ENCODE measurements at places on chromosomes 5 and 9.
A peak's percentile ranks its signal among the peaks of the same experiment; 100 is the strongest.

- DNase-seq = no peak
Observed at GRCh38 chr9:89743573-89744254, 138.9 kb downstream of the GADD45G start.

- DNase-seq = no peak
Observed at GRCh38 chr9:106929471-106930177, 66.7 kb downstream of the ZNF462 start.

- DNase-seq = no peak
Observed at GRCh38 chr9:19496321-19497050, 87.7 kb downstream of the ACER2 start.

- no peak for DNase-seq
Observed at GRCh38 chr5:141701360-141702119, 19.5 kb upstream of the ARAP3 start.

DNA sequence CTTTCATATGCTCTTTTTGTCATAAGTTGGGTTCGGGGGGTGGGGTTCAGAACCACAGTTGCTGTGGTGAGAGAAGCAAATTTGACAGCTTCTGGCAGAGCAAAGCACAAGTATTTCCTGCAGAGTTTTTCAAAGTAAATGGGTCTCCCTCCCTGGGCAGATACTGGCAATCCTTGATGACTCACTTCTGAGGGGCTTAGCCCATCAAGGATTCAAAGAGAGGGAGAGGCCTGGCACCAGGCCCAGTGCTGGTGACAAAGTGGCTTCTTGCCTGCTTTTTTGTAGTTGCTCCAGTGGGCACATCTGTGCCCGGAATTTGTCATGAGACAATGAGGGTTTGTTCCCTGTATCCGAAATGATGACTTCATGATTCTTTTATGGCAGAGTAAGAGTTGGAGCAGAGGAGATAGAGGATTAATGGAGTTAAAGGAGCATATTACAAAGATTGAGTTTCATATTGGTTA is 46.6 kb upstream of the TNC start:
- no peak for DNase-seq

GRCh38 chr9:77916820-77917219 is 114.8 kb downstream of the GNAQ start:
- DNase-seq = no peak

DNA sequence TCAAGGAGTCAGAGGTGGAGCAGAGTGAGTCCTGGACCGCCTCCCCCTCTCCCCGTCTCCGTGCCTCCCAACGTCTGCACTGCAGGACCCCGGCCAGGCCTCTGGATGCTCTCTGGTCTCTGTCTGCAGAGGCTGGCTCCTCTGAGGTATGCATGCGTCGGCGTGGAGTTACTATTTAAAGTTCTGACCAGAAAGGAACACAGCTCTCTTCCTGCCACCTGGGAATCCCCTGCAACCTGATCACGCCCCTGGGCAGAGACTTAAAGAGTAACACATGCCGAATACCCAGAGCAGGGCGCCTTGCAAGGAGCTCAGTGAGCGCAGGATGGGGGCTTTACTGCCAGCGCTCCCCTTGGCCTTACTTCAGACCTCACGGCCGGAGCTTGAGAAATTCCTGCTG is 16.0 kb downstream of the ANXA6 start:
- no peak for DNase-seq

DNA sequence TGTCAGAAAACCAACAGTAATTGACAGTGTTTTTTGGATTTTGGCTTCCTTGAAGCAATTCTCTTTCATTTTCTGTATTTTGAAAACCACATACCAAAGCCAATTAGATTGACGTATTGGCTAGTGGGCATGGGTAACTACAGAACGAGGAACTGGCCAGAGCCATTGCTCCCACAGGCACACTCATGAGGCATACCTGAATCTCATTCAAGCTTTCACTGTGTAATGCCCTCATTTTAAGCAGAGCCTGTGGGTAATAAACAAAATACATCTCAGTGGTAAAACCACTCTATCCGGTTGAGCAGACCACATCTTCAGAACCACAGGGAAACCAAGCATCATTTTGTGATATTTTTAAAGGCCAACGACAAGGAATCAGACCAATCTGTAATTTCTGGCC is 394.1 kb downstream of the ZNF608 start:
- DNase-seq = no peak

- no peak for DNase-seq
Observed at GRCh38 chr5:127683008-127683407, 20.2 kb upstream of the CCDC192 start.

- no peak for DNase-seq
Observed at GRCh38 chr9:23686257-23686656, 139.8 kb downstream of the ELAVL2 start.

DNA sequence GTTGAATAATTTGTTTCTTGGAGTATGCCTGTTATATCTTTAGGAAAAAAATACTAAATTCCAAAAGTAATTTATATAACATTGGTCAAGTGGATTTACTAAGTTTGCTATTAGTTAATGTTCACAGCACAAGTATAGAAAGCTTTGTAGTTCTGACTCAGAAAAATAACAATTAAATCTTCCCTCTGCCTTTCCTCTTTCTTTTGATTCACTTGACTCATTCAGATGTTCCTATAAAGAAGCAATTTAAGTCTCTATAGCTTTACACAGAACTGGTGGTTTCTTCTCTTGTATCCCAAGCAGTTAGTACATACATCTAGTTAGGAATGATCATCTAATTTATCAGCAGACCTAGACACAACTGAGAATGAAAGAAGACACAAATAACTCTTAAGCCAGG is 4.5 kb upstream of the CDC42SE2 start:
- no peak for DNase-seq

GRCh38 chr5:172002310-172002709 is 4.1 kb downstream of the FBXW11 start:
- DNase-seq = no peak

DNA sequence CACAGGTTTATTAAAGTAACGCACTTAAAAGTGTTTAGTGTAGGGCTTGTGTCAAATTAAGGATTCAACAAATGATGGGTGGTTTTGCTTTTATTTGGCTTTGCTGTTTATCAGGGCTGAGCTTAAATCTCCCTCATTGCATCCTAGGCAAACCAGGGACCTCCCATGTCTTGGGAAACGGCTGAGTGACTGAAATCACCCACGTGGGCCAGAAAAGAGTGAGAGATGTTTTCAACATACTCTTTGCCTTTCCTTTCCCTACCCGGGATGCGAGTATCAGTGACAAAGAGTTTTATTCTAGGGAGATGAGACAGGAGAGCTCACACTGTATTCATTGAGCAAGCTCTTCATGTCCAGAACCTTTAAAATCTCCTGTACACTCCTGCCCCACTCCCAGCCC is 23.3 kb downstream of the KCNMB1 start:
- no peak for DNase-seq

- DNase-seq = no peak
Observed at GRCh38 chr5:61256474-61256873, 75.6 kb upstream of the ZSWIM6 start.

GRCh38 chr9:98540476-98540875 is 168.3 kb downstream of the GABBR2 start:
- no peak for DNase-seq

DNA sequence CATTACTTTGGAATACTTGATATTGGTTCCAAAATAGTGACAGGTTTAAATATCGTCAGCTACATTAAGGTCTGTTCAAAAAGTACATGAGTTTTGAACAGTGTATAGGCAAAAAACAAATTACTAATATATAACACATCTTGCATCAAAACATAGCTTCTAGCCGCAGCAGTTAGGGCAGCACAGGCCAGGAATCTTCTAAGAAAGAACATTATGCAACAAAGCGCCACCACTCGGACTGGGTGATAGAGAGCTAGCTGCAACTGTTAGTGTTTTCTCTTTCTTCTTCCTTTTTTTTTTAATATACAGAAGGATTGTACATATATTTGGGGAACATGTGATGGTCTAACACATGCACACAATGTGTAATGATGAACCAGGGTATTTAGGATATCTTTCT is 504.5 kb downstream of the NR2F1-AS1 start:
- no peak for DNase-seq

- DNase-seq = no peak
Observed at GRCh38 chr5:137072361-137073115, 426.6 kb downstream of the SPOCK1 start.

- no peak for DNase-seq
Observed at GRCh38 chr9:88503845-88504764, 30.9 kb upstream of the NXNL2 start.

- peak; percentile 83 for DNase-seq
Observed at GRCh38 chr5:142644640-142645361, 41.1 kb downstream of the FGF1 start.

DNA sequence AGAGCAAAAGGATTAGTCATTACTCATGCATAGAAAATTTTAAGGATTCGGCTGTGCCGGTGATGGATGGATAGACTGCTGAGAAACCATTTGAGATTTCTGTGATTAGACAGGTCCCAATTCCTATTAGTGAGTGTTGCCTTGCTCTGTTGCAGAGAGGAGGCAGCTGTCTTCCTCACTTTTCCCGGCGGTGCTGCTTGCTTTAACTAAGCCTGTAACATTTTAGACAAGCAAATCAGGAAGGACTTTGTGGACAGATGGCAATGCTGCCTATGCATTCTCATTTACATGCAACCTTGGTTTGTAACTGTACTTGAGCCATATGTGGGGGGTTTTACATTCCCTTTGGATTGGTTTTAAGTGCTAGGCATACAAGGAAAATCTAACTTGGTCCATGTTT is 1176.3 kb downstream of the CDH18 start:
- DNase-seq = no peak

DNA sequence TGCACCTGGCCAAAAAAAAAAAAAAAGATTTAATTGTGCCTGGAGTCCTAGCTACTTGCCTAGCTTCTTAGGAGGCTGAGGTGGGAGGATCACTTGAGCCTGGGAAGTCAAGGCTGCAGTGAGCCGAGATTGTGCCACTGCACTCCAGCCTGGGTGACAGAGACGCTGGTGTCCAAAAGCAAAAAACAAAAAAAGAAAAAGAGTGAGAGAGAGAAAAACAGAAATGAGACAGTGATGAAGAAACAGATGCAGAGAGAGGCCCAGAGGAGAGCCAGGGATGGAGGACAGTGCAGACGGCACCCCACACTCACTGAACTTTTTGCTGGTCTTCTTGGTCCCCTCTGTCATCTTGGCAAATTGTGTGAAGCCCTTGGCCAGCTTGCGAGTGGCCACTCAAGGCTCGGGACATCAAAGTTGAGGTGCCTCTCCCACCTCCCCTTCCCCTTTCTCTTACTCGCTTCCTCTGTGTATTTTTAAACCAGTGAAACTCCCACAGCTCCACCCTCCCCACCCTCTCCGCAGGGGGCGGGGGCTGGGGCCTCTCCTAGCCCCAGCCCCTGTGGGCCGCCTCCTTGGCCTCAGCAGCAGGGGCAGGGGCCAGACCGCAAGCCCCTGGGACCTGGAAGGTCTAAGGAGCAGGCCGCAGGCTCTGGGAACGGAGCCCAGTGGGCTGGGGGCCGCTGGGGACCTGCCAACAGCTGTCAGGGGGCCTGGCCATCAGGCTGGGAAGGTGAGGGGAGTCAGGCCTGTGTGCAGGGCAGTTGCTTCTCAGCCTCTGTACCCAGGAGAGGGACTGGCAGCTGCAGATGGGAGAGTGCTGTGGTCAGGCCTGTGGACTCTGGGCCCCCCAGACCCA is at the start of gene SH2D3C:
Gene SH2D3C, minus strand, starts transcription at position 387 of the 856 bp plus-strand sequence. Its CDS starts 39 bp downstream, at position 348.
- DNase-seq = no peak

- DNase-seq = peak; percentile 3
Observed at GRCh38 chr9:114487607-114488300, 17.5 kb downstream of the WHRN start.

GRCh38 chr9:82616545-82616944 is 446.4 kb downstream of the RASEF start:
- DNase-seq = no peak

- DNase-seq = no peak
Observed at GRCh38 chr9:111902391-111903139, 6.0 kb downstream of the UGCG start.

- DNase-seq = no peak
Observed at GRCh38 chr5:392431-392988, 50.5 kb upstream of the EXOC3 start.

GRCh38 chr9:96150324-96151227 is 151.4 kb downstream of the HSD17B3 start:
- DNase-seq = no peak

GRCh38 chr9:98272083-98272482 is 16.6 kb upstream of the TBC1D2 start:
- no peak for DNase-seq

- DNase-seq = no peak
Observed at GRCh38 chr5:43150748-43151147, 30.0 kb downstream of the ZNF131 start.
